Melanocyte of skin (primary cell): ENCODE measurements at places on chromosomes 3 and 15. TPM values are rescaled to one million over a fixed set of nuclear protein-coding genes. Genes with fewer than 3 reads are reported as not detected.

ACKR2 gene
- under 0.01 and 0.93 TPM in 2 replicates for total RNA-seq

INSYN1 gene
- 22.4 and 30.2 TPM in 2 replicates for total RNA-seq

INKA1 gene
- total RNA-seq = 7.6 and 13.7 TPM in 2 replicates

NPAP1 gene
- not detected in 2 replicates for total RNA-seq

ITGA11 gene
- total RNA-seq = 0.34 and 1.1 TPM in 2 replicates
